ENCODE measurements at places on chromosomes 6 and 20.

- no peak for DNase-seq
Measured at GRCh38 chr6:53151676-53152075, 3.0 kb upstream of the GCM1 start.

DNA sequence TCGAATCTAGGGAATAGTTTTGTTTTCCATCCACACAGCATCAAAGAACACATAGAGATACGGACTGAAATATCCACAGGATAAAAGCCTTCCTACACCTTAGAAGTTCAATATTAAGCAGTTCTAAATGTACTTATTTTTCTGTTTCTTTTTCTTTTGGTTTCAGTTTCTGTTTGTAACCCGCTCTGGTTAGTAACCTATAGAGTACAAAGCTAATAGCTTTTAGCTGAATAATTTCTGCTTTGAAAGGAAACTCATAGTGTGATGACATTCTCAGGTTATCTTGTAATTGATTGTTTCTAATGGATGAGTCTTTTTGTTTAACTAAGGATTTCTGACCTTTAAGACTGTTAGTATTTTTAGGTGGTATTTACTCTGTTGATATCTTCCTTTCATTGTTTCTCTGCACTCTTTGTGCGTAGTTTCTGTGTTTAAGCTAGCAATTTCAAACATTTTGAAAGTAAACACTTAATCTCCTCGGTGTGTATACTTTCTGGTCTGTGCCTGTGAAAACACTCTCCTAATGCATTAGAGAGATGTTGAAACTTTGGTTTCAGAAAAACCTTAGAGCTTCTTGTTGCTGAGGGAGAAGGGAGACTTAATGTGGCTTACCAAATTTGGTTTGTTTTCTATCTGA lies 385.5 kb downstream of the HDGFL1 start:
- DNase-seq: no peak

DNA sequence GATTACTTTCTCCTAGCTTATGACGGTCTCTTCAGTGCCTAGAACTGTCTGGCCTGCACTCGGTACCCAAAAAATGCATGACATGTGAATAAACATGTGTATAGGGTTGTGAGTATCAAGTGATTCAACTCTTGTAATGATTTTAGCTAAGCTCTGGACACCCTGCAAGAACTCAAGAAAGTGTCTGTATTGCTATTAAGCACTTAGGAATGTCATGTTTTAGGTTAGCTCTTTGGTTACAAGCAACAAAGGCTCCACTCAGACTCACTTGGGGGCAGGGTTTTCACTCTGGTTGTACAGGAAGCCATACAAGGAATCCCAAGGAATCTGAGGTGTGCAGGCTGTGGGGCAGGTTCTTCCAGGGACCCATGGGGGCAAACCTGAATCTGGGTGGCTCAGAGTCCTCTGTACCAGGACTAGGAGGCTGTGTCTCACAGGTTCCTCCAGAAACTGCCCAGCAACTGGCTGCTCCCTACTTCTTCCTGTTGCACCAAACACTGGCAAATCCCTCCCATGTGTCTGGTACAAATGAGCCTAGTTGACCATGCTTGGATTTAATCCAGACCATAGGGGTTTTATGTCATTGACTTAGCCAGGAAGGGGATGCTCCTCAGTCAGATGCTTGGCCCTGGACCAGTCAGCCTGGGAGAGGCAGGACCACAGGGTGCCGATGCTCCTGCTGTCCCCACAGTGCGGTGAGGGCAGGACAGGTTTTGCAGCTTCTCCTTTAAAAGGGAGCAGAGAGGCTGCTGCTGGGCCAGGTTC lies 77.9 kb upstream of the CDH4 start:
- DNase-seq: no peak

DNA sequence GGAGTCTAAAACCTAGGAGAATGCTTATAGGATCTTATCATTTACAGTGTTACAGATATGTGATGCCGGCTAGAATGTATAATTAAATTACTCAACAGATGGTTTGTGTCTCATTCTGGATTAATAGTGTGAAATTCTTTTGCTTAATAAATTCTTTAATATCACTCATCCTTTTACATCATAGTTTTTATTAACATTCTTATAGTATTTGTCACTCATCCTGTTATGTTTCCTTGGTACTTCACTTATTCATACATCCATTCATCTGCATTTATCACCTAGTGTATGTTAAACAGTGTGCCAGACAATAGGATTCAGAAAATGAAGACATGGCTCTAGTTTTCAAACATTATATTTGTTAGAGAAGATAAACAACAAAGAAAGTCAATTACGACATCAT lies 468.7 kb downstream of the FRK start:
- DNase-seq: no peak

DNA sequence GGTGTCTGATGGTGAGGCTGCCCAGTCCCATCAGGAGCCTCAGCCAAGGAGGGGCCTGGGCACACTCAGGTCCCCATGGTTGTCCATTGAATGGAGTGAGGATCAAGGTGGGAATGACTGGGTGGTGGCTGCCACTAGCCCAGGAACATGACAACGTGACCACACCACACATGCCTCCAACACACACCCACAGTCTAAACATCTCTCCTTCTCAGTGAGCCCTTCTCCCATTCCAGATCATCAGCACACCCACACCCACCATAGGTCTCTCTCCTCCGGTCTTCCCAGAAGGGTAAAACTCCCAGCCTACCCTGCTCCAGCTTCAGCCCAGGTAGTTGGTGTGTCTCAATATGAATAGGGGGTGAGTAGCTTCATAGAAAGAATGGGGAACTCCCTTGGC lies 5.5 kb downstream of the TCF21 start:
- no peak for DNase-seq

DNA sequence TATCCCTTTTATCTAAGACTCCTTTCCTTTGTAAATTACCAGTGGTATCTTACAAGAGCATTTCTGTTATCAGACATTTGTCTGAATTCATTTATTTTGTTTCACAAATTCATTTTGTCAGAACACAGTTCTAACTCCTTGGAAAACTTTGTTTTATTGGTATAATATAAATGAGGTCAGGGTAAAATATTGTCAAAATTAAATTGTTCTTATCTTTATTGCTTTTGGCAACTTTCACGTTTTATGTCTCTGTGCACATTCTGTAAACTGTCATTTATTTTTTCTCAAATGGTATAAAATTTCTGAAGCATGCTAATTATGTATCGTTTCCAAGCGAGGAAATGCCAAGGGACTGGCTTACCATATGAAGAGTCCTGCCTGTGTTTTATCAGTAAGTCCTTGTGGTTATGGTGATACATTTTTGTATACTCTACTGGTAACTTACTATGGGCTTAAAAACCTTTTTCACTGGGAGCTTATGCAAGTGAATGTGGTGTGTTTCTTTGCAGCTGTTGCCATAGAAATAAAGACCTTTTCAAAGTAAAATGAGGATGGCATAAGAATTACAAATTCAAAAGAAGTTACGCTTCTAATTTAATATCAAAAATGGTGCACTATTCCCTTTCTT lies 214.2 kb downstream of the COL19A1 start:
- DNase-seq: no peak

DNA sequence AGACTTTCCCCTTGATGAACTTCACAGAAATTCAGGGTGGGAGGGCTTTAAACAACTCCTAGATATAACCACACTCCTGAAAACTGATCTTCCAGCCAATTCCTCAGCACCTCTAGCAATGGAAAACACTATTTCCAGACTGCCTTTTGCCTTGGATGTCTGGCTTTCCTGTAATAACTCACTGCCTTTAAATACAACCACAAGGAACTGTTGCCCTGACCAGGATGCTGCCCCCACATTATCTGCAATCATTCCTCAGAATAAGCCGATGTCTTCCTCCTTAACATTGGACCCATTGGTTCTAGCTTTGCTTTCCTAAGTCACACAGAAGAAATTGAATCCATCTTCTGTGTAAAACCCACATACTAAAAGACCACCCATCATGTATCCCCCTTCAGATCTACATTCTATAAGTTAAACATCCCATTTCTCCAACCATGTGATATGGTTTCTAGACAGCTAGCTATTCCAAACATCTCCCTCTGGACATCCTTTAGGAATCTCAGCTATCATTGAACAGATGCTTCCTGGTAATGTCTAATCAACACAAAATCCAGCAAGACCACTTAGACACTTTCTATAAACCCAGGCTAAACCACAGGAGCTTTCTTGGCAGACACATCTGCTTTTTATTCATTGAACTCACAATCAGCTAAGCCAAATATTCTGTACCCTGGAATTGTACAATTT lies 95.9 kb upstream of the KCNQ5 start:
- no peak for DNase-seq

GRCh38 chr6:152696522-152696921 lies 1.2 kb upstream of the MYCT1 start:
- DNase-seq: no peak

DNA sequence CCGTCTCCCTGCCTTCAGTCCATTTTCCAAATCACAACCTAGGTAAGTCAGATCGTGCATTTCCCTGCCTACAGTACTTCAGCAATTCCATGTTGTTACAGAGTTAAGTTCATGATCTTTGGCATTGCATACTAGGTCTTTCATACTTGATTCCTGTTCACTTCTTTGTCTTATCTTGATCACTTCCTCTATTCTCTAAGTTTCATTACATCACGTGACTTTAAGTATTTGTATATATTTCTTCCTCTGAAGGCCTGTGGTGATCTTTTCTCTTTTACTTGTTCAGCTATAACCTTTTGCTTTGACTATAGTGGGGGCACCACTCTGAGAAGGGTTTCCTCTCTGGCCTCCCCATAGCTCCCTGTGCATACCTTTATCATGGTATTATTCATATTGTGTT lies 100.2 kb downstream of the TRMT11 start:
- DNase-seq: no peak

- DNase-seq: no peak
Measured at GRCh38 chr6:38016824-38017223, 197.3 kb downstream of the ZFAND3 start.

- no peak for DNase-seq
Measured at GRCh38 chr6:41571021-41571780, 25.0 kb downstream of the FOXP4 start.

DNA sequence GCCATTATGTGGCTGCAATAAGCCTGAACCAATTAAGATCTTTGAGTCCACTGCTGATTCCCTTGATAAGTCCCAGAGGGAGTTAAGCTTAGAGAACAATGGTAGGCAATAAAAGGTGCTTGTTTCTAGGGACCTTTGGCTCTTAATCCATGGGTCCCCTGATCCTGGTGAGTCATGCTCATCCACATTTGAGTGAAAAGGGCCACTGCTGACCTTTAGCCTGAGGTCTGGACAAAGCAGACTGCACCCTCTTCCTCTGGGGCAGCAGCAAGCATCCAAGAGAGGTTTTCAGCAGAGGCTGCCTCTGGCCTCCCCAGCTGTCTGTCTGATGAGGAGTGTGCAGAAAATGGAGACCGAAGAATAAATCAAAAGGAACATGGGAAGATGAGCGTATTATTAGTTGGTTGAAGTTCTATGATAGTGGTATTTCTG lies 16.1 kb upstream of the SCGN start:
- DNase-seq: no peak

DNA sequence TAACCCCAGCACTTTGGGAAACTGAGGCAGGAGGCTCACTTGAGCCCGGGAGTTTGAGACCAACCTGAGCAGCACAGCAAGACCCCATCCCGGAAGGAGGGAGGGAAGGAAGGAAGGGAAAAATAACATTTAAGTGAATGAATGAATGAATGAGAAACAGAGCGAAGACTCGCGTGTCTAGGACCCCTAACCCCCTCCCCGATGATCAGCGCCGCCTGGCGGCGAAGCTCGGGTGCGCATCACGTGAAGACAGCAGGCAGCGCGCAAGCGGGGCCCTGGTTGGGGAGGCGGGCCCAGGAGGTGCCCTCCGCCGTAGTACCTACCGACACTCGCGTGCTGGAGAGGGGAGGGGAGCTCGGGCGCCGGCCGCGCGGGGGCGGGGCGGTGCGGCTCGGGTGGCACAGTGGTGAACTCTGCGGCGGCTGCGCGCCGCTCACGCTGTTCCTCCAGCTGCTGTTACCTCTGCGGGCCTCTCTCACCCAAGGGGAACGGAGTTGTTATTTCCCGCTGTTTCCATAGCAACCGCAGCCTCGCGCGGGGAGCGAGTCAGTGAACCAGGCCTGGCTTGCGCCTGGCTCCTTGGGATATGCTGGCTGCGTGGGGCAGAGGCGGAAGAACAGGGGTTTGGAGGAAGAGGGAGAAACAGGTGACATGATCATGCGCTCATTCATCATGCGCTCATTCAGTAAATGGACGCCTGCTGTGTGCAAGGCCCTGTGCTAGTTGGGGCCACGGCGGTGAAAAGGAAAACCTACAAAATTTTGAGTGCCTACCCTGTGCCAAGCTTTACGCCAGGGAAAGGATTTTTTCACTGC lies 2.0 kb upstream of the DCDC2 start:
- peak; percentile 84 for DNase-seq

GRCh38 chr6:38015341-38015740 lies 195.8 kb downstream of the ZFAND3 start:
- no peak for DNase-seq

- peak; percentile 82 for DNase-seq
Measured at GRCh38 chr6:32843331-32843978, 392 bp downstream of the PSMB8 start.

GRCh38 chr6:51016489-51016888 lies 197.8 kb downstream of the TFAP2B start:
- DNase-seq: no peak

DNA sequence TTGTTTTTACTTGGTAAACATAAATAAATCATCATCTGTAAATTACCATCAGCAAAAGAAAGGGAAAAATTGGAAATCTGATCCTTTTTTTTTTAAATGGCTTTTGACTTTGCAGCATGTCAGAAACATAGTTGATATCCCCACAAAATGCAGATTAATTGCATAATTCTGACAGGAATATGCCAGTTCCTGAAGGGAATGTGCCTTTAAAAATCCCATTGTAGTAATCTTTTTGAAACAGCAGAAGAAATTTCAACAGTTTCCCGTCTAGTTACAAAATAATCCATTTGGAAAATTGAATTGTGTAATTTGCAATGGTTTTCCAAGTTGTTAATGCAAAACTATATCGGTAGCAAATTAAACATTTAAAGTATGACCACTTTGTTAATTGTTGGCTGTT lies 95.2 kb downstream of the DOK5 start:
- DNase-seq: no peak

- DNase-seq: peak; percentile 83
Measured at GRCh38 chr6:144149894-144150709, at the start of gene STX11. TSS of gene STX11 (plus strand) at chr6:144150517. CDS start at chr6:144186628, 36,111 bp downstream.

GRCh38 chr6:84035484-84035883 lies 1.9 kb downstream of the MRAP2 start:
- DNase-seq: no peak

DNA sequence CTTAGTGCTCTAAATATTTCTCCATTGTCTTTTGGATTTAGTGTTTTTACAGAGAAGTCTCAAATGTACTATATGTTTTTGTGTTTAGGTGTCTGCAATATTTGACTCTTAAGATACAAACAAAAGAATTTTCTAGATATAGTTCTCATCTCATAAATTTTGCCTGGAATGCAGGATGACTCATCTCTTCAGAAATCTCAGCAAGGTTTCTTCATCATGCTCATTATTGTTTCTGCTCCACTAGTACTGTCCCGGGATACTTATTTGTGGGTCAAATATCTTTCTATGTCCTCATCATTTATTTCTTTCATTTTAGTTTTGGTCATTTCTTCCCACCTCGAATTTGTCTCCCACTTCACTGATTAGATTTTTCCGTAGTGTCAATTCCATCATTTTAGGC lies 9.5 kb downstream of the AHI1 start:
- no peak for DNase-seq

Data from mucosa of descending colon (tissue), 3 donors.